ENCODE measurements at places on chromosomes 5 and 9. TPM values are rescaled to one million over a fixed set of nuclear protein-coding genes. Genes with fewer than 3 reads are reported as not detected.

The HAVCR1 gene
- total RNA-seq, result not detected

The DCANP1 gene
- not detected for total RNA-seq

The CDH6 gene
- 1.4 TPM for total RNA-seq

The FCN2 gene
- total RNA-seq, result not detected

The PCDHGA5 gene
- total RNA-seq, result 1.3 TPM

GRCh38 chr5:121834021-121834420 is 17.7 kb upstream of the FTMT start:
- H3K27ac ChIP-seq, result no peak overlapping the region
- no peaks in the 10 kb centered on the region for H3K4me1 ChIP-seq
- no peak for DNase-seq
- H3K4me3 ChIP-seq, result no peak overlapping the region
- no peaks in the 10 kb centered on the region for H3K36me3 ChIP-seq

DNA sequence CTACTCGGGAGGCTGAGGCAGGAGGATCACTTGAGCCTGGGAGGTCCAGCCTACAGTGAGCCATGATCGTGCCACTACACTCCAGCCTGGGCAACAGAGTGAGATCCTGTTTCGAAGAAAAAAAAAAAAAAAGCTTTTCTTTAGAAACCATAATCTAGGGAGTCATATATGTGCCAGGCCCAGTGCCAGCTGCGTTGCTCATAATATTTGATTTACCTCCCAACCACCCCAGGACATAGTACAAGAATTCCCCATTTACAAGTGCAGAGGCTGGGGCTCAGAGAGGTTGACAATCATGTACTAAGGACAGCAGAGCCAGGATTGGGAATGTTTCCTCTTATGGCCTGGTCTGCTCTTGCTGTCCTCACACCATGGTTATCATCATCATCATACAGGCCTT is 25.1 kb upstream of the TRIM14 start:
- H3K4me1 ChIP-seq, result no peaks in the 10 kb centered on the region
- H3K27me3 ChIP-seq, result no peaks in the 10 kb centered on the region
- DNase-seq, result no peak
- no peak overlapping the region for H3K27ac ChIP-seq

- no peak for DNase-seq
- H3K27ac ChIP-seq, result no peak overlapping the region
- no peaks in the 10 kb centered on the region for H3K36me3 ChIP-seq
- no peaks in the 10 kb centered on the region for H3K27me3 ChIP-seq
Observed at GRCh38 chr5:10645671-10646070, 81.8 kb downstream of the ANKRD33B start.

GRCh38 chr9:70340572-70340971 is 73.9 kb downstream of the KLF9 start:
- H3K4me3 ChIP-seq, result no peak overlapping the region
- DNase-seq, result no peak
- H3K27ac ChIP-seq, result no peak overlapping the region
- no peaks in the 10 kb centered on the region for H3K4me1 ChIP-seq
- H3K27me3 ChIP-seq, result no peaks in the 10 kb centered on the region

DNA sequence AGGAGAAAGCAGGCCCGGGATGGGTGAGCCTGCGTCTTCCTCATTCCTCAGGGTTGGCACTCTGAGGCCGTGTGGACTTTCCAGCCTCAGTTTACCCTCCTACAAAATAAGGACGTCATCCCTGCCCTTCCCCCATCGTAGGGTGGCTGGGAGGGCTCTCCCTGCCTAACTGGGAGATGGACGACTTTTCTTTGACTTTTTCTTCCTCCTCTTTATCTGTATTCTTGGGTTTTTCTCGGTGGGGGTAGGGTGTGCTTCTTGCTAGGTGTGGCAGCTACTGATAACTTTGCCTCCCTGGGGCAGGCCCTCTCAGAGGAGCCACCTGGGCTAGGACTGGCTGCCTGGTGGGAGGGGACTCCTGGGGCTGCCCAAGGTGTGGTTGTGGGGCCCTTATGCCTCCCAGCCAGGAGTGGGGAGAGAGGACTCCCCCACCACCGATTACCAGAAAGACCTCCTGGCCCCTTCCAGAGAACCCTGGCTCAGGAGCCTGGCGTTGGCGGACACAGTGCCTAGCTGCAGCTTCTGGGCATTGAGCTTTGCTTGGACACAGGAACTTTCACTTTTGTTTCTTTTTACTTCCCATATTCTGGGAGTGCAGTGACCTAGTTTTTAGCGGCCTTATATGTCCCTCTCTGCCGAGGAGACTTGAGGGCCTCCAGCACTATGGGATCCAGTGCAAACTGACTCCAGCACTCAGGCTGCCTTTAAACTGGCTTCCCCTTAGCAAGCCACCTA is 6.1 kb downstream of the GLIPR2 start:
- peaks cover 11% of the 10 kb centered on the region for H3K27me3 ChIP-seq
- no peak overlapping the region for H3K4me3 ChIP-seq
- no peak overlapping the region for H3K27ac ChIP-seq
- H3K4me1 ChIP-seq, result no peaks in the 10 kb centered on the region

DNA sequence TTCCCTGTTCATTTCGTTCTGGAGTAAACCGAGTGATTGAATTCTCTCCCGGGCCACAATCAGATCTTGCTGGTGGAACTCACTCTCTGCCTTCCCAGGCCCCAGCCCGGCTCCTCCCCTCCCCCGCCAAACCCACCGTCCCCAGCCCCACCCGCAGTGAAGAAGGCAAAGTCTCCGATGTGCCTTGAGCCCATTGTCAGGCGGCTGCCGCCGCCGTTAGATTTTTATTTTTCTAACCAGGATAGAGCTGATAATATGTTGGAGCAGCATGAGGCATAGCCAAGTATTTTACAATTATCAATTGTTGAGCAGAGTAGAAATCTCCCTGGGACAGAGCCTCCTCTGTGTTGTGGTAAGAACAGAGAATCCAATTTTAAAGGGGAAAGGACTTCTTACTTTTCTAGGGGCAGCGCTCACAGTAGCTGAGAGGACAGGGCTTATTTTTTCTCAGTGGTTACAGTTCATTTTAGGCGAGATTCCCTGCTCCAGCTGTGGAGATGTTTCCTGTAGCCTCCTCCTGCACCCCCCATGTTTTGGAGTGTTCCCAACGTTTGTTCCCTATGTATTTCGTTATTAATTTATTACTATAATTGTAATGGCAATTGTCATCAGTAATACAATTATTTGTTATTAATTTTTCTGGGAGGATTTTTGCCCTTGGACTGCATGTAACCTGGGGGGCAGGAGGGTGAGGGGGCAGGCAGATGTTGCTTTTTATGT is 1.3 kb downstream of the PSAT1 start:
- H3K27ac ChIP-seq, result no peak overlapping the region
- H3K4me1 ChIP-seq, result peaks cover 16% of the 10 kb centered on the region
